Urothelium cell line (cell line): ENCODE measurements at places on chromosomes 2 and 18.

GRCh38 chr2:235666213-235666781 lies 172.5 kb downstream of the AGAP1 start:
- peak; percentile 55 for DNase-seq

- no peak for DNase-seq
These were observed 25.3 kb downstream of the GPR55 start for GRCh38 chr2:230899786-230900185.

DNA sequence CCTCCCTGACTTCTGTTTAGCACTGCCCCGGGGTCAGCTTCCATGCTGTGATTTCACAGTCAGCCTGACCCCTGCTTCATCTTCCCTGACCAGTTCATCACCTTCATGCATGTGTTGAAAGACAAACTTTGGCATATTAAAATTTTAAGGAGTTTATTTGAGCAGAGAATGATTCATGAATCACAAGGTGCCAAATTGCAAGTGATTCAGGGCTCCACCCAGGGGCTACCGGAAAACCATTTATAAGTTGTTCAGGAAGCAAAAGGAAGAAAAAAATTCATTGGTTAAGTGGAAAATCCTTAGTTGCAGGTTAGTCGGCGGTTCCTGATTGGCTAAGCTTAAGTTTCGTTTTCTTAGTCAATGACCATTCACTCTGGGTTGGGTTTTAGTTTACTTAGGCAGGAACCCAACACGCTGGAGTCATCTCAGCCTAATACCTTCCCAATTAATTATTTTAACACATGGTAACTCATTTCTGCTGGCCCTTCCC lies 10.6 kb downstream of the IL1F10 start:
- DNase-seq, result peak; percentile 49

DNA sequence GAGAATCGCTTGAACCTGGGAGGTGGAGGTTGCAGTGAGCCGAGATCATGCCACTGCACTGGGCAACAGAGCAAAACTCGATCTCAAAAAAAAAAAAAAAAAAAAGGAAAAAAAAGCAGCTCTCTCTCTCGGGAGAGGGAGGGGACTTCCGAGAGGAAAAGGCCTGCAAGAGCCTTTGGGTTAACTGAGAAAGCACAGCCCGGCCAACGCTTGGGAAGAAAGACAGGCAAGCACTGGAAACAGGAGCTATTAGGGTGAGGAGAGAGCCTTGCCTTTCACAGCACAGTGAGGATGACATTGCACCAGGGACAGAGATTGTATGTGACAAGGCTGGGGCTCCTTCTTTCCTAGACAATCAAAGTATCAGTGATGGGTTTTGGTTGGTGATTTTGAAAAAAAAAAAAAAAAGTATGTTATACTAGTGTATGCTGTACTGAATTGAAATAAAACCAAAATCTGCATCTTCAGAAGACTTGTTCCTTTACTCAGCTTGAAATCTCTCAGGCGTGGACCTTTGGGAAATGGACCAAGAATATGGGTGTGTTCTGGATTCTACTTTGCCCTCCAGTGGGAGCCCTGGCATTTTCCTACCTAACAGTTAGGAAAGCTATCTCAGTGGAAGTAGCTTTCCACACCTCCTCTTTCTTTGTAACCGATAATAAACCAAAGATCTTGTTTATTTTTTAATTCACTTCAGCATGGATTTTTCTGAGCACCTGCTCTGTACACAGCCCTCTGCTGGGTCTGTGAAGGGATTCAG lies 16.7 kb downstream of the SRSF7 start:
- no peak for DNase-seq

GRCh38 chr2:47309952-47310800 lies 92.8 kb upstream of the MSH2 start:
- no peak for DNase-seq

DNA sequence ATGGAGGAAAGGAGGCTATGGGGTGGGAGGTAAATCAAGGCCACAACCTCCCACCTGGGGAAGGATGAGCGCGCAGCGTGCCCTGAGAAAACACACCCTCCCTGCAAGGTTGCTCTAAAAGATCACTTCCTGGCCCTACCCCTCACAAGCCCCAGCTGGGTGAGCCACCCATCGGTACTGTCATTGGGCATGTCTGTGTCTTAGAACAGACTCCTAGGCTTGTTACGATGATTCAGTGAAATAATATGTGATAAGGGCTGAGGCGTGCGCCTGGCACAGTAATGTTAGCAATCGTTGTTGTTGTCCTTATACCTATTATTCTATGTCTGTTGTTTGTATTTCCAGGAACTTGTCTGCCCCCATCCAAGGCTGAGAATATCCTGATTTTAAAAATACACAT lies 175.1 kb downstream of the ZFP36L2 start:
- peak; percentile 93 for DNase-seq

- peak; percentile 76 for DNase-seq
These were observed 820.4 kb downstream of the GALR1 start for GRCh38 chr18:78069784-78070664.

GRCh38 chr2:222709191-222709891 lies 37.9 kb downstream of the MOGAT1 start:
- peak; percentile 89 for DNase-seq

DNA sequence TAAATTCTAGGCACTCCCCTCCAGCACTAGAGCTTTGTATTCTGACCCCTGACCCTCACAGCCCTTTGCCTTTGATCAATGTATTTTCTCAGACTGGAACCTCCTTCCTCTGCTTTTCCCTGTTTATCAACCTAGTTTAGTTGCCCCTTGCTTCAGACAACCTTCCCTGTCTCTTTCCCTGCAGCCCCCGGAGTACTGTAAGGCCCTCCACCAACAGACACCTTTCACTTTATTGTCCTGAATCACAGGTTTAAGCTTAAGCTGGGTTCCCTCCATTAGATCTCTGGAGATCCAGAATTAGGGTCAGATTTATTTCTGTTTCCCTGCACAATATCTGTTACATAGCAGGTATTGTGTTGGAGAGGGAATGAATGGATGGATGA lies 140.2 kb downstream of the DDX1 start:
- no peak for DNase-seq

GRCh38 chr2:20326163-20326780 lies 24.4 kb downstream of the PUM2 start:
- peak; percentile 60 for DNase-seq

DNA sequence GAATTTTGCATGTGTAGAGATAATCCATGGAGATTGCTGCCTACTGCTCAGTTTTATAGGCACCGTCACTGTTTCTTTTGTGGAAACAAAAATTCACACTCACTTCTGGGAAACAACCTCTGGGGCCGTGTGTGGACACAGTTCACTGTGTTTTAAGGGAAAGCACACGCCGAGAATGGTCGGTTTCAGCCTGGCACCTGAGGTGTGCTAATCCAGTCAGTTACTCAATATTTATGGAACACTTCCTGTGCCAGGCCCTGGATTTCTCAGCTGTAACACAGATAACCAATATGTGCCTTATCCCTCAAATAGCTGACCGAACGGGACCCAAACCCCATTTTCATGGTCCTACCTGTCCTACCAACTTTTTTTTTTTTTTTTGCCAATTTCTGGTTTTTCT lies 179.6 kb downstream of the MGAT5 start:
- no peak for DNase-seq

DNA sequence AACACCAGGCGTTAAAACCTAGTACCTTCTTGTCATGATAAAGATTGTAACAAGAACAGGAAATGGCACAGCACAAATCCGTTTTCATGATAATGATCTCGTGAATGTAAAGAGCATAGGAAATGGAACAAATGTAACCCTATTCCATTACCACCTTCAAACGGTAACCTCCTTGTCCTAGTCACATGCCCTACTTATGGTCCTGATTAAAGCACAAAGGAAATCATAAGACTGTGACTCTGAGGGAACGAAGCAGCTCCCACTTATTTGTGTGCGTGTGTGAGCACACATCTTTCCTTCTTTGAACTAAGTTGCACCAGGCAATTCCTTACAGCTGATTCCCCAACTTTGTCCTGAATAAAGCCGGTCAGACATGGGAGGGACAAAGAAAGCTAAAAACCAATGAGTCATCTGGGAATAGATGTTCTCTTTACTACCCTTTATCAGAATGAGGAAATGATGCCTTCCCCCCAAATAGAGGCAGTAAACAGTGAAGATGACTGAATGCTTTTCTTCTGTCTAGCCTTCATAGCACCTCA lies 192.6 kb downstream of the IKZF2 start:
- DNase-seq, result no peak
